ENCODE measurements at places on chromosomes 12 and 14.

DNA sequence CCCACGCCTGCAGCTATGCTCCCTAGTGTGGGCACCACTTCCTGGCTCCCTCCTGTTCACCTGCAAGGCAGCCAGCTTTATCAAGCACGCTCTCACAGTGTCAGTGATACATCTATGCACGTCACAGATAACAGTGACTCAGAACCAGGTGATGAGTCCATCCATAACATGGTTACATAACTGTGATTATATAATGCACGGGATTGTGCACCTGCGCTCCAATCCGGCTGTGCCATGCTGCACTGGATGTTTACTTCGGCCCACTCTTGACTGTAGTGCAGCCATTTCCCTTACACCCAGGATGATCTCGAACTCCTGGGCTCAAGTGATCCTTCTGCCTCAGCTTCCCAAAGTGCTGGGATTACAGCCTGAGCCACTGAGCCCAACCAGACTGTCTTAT, 38.4 kb upstream of the CEP83 start:
- DNase-seq = no peak

DNA sequence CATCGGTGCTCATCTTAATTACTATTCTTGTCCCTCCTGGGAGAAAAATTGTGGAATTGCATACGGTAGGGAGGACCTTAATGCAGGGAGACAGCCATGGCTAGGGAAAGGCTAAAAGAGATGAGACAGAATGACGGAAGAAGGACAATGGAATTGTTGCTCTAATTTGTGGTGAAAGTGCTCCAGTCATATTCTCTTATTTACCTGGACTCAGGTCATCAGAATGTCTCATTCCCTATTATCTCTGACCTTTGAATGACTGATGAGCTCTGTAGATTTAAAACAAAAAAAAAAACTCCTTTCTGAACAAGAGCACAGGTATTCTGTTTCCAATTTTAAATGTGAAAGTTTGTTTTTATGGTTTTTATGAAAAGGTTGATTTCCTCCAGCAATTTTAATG, 8.6 kb upstream of the EPS8 start:
- no peak for DNase-seq

GRCh38 chr14:28761438-28762291, 4.9 kb upstream of the FOXG1 start:
- DNase-seq = no peak

DNA sequence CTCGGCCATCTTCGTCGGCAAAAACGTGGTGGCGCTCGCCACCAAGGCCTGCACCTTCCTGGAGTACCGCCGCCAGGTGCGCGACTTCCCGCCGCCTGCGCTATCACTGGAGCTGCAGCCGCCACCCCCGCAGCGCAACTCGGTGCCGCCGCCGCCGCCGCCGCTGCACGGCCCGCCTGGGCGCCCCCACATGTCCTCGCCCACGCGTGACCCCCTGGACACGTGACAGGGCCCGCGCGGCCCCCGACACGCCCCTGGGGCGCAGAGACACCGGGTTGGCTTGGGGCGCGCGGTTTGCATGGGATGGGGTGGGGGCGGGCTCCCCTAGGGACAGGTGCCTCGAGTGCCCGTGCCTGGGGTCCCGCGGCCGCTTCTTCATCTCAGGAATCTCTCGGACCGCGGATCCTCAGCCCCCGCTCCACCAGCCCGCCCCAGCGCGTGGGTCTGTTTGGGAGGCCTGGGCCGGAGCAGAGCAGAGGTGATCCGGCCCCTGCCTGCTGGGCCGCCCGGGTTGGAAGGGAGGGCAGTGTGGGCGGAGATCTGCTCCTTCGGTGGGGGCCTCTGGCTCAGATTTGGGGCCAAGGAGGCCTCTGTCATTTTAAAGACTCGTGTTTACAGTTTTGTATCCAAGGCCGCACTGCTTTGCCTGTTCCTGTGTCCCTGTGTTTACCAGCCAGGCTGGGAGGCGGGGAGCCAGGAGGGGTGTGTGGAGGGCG, 3.3 kb downstream of the TMEM121 start:
- DNase-seq = no peak

DNA sequence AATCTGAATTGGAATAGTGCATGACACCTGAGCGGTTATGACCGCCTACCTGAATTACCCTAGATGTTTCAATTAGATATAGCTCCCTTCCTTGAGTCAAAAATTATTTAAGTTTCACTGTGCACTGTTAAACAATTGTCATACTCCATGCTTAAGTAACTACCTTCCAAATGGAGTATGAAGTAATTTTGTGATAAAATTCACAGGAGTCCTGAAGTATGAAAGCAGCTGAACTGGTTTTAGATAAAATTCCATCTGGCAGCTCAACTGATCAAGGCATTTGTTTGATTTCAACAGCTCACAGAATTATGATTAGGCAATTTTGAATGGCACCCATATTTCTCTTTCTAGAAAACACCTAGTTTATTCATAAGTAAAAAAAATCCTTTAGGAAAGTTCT, 19.5 kb downstream of the PRICKLE1 start:
- no peak for DNase-seq

DNA sequence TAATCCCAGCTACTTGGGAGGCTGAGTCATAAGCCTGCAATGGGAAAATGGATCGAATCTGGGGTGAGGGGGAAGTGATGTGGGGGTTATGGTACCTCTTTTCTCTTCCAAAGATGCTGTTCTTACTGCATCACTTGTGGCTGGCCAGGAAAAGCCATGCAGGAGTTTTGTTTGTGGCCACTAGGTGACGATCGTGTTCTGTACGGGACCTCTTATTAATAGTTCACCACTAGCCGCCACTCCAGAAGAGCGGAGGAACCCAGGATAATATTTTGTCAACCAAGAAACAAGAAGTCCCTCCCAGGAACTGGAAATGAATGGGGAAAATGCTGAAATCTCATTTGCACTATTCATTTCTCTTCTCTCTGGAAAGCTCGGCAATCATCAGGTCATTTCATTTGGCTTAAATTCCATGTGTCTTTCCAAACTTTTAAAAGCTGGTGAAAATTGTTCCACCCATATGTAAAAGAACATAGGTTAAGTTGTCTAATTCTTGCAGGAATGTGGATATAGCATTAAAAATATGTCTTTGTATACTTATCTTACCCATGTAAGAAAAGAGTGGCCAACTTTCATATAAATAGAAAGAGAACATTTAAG, 8.9 kb downstream of the GPR65 start:
- no peak for DNase-seq

DNA sequence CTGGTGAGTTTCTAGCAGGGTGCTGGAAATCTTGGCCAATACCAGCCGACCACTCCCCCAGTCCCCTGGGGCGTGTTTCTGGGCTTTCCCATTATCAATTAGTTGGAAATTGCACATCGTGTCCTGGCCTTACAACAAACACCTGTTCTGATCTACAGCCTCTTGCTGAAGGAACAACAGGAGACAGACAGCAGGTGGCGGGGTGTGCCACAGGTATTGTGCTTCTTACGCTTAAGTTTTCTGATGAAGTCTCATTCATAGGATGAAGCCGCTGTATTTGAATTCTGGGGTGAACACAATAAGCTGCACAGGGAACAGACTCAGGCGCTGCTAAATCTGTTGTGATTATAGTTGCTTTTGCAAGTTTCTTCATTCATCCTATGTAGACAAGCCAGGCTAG, 703 bp downstream of the HIGD1C start:
- DNase-seq = no peak

DNA sequence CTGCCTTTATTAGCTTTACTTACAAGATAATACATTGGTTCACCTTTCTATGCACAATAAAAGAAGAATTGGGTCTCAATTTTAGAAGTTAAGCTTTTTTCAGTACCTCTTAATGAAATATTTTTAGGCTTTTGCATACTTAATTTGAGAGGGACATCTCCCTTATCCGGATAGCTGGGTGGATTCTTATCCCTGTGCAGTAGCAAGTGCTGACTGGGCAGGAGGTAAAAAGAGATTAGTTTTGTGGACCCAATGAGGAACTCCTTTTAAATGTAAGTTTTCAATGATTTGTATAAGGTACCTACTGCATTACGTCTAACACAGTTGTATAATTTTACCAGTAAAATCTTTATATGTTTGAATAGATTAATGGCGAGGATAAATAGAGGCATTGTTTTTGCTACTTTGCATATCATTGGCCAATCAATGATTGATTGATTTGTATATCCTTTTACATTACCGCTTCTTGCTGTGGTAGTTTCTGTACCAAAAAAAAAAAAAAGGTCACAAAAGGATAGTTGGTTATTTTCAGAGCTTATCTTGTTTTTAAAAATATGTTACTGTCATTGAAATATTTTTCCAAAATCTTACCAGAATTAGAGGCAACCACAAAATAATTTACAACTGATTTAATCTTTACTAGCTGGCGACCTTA, 2.2 kb downstream of the CPSF6 start:
- DNase-seq = no peak

- DNase-seq = no peak
These were observed 13.6 kb upstream of the FOXJ2 start for GRCh38 chr12:8018666-8019581.

DNA sequence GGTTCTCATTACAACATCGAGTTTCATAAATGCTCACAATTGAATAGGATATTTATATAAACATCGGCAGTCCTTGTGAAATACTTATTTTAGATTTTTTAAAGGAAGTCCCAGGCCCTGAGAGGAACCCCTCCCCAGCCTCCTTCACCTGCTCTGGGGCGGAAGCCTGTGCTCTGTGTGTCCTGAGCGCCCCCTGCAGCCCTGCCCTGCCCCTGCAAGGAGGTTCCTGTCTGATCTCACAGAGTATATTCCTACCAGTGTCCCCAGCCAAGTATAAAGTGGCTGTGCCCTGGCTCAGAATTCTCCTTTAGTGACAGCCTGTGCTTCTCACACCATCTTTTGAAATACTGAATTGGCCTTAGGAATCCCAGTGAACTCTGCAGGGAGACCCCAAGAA, 659.5 kb downstream of the TMEM121 start:
- DNase-seq = peak; percentile 55

All from stimulated activated CD4-positive, alpha-beta T cell treated with anti-CD3 and anti-CD28 coated beads, TNF-alpha, amount 100 ng/mL, for 1 hour (primary cell).